ENCODE measurements at places on chromosomes 2 and 18. TPM values are rescaled to one million over a fixed set of nuclear protein-coding genes. Genes with fewer than 3 reads are reported as not detected.
A peak's percentile ranks its signal among the peaks of the same experiment; 100 is the strongest.

Gene ING5
- 34.4 TPM for total RNA-seq

Gene NTSR2
- not detected for total RNA-seq

Gene GCG
- not detected for total RNA-seq

GRCh38 chr2:18651842-18652774 lies 62.7 kb upstream of the NT5C1B start:
- H3K4me1 ChIP-seq = no peaks in the 10 kb centered on the region
- no peak overlapping the region for H3K27ac ChIP-seq
- H3K4me3 ChIP-seq = no peak overlapping the region
- peak; percentile 29 for DNase-seq

DNA sequence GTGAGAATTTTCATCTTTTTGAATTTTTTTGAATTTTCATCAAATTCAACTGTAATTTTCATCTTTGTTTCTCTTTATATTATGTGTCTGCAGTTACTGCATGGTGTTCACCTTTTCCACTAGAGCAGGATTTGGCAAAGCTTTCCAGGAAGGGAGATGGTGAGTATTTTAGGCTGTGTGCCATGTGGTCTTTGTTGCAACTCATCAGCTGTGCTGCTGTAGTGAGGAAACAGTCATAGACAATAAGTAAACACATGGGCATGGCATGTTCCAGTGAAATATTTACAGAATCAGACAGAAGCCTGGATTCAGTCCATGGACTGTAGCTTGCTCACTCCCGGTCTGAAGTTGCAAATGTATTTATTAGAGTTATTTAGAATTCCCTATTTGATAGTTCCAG lies 120.4 kb downstream of the DCDC2C start:
- no peaks in the 10 kb centered on the region for H3K27me3 ChIP-seq
- H3K27ac ChIP-seq = no peak overlapping the region
- no peak overlapping the region for H3K4me3 ChIP-seq
- no peaks in the 10 kb centered on the region for H3K4me1 ChIP-seq

DNA sequence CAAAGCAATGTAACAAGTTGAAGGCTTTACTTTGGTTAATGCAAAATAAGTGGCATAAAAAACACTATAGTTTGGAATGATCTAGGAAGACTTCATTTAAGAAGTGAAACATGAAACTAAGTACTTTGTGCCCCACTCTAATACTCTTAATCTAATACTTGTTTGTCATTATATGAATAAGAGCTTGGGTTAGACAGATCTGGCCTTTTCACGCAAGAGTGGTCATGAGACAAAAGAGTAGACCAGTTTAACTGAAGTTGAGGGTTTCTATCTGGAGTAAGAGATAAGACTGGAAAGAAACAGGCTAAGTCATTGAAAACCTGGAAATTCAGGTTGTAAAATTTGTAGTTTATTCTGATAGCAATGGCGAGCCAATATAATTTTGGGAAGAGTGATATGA lies 2.8 kb downstream of the SLC30A6 start:
- H3K4me3 ChIP-seq = no peak overlapping the region
- DNase-seq = peak; percentile 52

DNA sequence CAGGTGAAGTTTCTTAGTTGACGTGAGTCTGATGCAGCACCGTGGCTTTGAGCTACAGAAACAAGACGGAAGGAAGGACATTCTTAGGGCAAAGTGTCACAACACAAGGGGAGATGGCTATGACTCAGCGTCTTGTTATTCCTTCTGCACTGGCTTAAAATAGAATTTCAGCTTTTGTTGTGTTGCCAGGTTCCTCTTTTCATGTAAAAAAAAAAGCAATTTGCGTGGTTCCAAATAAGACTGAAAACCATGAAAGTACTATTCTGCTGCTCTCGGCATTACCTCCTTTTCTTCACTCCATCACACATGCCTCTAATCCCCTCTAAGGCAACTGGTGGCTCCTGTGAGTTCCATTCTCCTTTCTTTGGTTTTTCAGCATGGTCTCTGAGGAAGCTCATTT lies 150.1 kb downstream of the ANTXR1 start:
- no peak overlapping the region for H3K27ac ChIP-seq
- H3K4me1 ChIP-seq = peaks cover 11% of the 10 kb centered on the region
- H3K27me3 ChIP-seq = no peaks in the 10 kb centered on the region
- H3K36me3 ChIP-seq = no peaks in the 10 kb centered on the region

DNA sequence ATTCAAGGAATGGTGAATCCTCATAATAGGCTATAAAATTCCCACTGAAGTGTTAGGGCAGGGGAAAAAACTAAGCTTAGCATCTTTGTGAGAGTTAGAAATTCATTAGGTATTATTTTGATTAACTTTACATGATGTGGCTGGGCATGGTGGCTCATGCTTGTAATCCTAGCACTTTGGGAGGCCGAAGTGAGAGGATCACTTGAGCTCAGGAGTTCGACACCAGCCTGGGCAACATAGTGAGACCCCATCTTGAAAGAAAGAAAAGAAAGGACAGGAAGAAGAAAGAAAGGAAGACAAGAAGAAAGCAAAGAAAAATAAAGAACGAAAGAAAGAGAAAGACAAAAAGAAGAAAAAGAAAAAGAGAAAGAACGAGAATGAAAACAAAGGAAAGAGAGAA lies 40.0 kb downstream of the SNRPD1 start:
- no peak overlapping the region for H3K4me3 ChIP-seq
- H3K4me1 ChIP-seq = no peaks in the 10 kb centered on the region
- no peaks in the 10 kb centered on the region for H3K27me3 ChIP-seq
- peaks cover 42% of the 10 kb centered on the region for H3K36me3 ChIP-seq

Gene RIT2
- total RNA-seq = not detected

DNA sequence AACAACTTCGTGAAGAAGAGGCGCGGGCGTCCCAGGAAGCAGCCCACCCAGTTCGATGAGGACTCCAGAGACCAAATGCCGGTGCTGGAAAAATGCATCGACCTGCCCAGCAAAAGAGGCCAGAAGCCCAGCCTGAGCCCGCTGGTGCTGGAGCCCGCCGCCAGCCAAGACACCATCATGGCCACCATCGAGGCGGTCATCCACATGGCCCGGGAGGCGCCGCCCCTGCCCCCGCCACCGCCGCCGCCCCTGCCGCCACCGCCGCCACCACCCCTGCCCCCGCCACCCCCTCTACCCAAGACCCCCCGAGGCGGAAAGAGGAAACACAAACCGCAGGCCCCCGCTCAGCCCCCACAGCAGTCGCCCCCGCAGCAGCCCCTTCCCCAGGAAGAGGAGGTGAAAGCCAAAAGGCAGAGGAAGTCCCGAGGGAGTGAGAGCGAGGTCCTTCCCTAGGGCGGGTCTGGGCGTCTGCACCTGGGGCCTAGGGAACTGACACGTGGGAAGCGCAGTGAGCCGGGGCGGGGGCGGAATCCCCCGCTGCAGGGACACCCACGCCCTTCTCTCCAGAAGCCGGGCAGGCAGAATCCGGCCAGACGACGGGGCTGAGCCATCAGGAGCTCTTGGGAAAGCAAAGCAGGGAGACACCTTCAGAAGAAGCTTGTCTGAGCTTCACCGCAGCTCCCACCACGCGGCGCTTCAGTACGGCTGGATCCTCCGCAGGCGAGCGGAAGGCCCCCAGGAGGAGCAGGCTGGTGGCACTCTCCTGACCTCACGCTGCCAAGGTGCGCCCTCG lies 382.8 kb downstream of the SETBP1 start:
- no peaks in the 10 kb centered on the region for H3K36me3 ChIP-seq
- H3K4me1 ChIP-seq = no peaks in the 10 kb centered on the region
- no peak for DNase-seq
- H3K4me3 ChIP-seq = no peak overlapping the region

Gene TOGARAM2
- not detected for total RNA-seq

DNA sequence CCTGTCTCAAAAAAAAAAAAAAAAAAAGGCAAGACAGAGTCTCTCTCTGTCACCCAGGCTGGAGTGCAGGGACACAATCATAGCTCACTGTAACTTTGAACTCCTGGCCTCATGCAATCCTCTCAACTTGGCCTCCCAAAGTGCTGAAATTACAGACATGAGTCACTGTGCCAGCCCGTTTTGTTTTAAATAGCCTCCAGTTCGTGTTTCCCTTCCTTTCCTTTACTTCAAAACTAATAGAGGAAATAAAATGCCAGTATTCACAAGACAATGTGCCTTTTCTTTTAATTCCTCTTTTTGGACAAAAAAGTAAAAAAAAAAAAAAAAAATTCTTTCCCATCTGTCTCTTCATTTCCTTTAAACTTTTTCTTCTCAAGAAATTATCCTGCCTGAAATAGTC lies 54.5 kb upstream of the ACMSD start:
- no peak overlapping the region for H3K4me3 ChIP-seq
- H3K27me3 ChIP-seq = no peaks in the 10 kb centered on the region
- no peaks in the 10 kb centered on the region for H3K4me1 ChIP-seq
- DNase-seq = no peak
- no peaks in the 10 kb centered on the region for H3K36me3 ChIP-seq
- no peak overlapping the region for H3K27ac ChIP-seq

- H3K4me1 ChIP-seq = peaks cover 10% of the 10 kb centered on the region
- no peaks in the 10 kb centered on the region for H3K27me3 ChIP-seq
- H3K4me3 ChIP-seq = no peak overlapping the region
- peaks cover 23% of the 10 kb centered on the region for H3K36me3 ChIP-seq
- H3K27ac ChIP-seq = no peak overlapping the region
- no peak for DNase-seq
These were observed 305.0 kb upstream of the EPAS1 start for GRCh38 chr2:45992021-45992740.
